GM23338 (cell line): ENCODE measurements at places on chromosomes 2 and 18. TPM values are rescaled to one million over a fixed set of nuclear protein-coding genes. Genes with fewer than 3 reads are reported as not detected.
A peak's percentile ranks its signal among the peaks of the same experiment; 100 is the strongest.

GRCh38 chr2:183812091-183812490, 687.8 kb downstream of the NUP35 start:
- no peak for DNase-seq

GRCh38 chr2:60353863-60354262, 199.6 kb downstream of the BCL11A start:
- no peak for DNase-seq

- DNase-seq: peak; percentile 62
These were observed 96.4 kb downstream of the ITGB1BP1 start for GRCh38 chr2:9326975-9327374.

GRCh38 chr2:95004711-95005110, 20.8 kb upstream of the MAL start:
- no peak for DNase-seq

Gene EGR4
- total RNA-seq: not detected in 2 replicates
